ENCODE measurements at places on chromosomes 4 and X.
A peak's percentile ranks its signal among the peaks of the same experiment; 100 is the strongest.

DNA sequence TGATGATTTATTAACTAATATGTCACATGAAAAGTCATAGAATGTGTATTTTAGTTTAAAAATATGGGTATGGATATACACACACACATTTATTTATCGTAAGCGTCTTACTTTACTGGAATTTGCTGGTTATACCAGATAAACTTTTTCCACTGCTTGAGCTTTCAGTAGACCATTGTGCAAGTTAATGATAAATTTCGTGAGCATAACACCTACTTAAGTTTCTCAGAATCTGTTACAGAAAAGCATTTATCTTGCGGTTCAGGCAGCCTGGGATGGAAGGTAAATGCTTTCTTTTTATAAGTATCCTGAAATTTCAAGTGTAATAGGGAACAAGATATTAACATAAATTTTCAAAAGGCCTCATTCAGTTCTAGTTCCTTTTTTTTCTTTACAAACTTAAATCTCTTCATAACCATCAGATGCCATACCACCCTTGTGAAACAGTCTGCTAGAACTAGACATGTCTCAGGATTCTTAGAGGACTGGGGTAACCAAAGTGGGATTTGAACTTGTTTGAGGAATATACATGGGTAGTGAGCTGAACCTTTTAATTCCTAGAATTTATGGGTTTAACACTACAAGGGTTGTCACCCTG lies 27.7 kb downstream of the ATP7A start:
- DNase-seq: no peak

- DNase-seq: no peak
Measured at GRCh38 chr4:143148521-143148920, 36.2 kb upstream of the USP38 start.

DNA sequence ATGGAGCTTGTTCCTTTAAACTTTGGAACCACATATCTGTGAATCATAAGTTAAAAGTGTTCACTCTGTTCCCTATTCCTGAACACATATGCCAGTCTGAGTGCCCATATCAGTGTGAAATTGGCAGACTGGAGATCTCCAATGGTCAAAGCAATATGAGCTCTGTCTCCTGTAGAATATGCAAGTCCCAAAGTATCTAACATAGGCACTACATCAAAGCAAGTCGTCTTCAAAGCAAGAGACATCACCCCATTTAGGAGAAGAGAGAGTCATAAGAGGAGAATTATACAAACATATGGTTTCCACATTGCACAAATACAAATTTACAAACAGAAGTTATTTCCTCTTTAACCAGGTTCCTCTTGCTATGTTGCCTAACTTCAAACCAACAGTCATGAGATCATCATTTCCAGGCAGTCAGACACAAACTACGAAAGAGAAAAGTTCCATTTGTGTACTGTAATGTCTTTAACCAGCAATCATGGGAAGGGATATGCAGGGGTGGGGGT lies 9.9 kb upstream of the GK start:
- DNase-seq: no peak

DNA sequence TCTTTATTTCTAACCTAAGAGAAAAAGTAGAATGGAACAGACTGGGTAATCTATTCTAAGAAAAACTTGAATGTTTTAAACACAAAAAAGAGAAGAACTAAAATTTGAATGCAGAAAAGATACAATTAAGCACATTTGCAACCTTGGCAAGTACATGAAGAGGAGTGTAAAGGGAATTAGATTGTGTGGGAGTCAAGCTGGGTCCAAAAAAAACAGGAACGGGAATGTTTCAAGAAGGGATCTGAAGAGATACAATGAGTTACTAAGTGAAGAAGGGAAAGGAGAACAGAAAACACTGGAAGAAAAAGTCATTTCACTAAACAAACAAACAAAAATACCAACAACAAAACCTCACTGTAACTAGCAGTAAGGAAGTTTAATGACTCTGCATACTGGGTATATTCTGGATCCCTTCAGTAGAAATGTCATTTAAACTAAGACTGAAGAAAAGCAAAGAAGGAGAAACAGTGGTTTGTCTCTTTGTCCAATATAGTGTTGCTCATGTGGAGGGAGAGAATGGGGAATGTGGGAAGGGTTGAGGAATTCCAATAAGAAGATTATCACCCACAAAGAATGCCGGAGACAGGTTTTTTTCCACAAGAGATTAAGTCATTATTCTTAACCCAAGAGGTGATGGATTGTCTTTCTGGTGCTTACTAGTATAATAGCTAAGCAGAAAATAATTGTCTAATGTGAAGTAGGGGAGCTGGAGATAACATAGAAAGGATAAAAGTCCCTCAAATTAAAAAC lies 50.4 kb upstream of the PTPN13 start:
- peak; percentile 48 for DNase-seq

GRCh38 chr4:122990891-122991290 lies 68.5 kb upstream of the NUDT6 start:
- peak; percentile 66 for DNase-seq

DNA sequence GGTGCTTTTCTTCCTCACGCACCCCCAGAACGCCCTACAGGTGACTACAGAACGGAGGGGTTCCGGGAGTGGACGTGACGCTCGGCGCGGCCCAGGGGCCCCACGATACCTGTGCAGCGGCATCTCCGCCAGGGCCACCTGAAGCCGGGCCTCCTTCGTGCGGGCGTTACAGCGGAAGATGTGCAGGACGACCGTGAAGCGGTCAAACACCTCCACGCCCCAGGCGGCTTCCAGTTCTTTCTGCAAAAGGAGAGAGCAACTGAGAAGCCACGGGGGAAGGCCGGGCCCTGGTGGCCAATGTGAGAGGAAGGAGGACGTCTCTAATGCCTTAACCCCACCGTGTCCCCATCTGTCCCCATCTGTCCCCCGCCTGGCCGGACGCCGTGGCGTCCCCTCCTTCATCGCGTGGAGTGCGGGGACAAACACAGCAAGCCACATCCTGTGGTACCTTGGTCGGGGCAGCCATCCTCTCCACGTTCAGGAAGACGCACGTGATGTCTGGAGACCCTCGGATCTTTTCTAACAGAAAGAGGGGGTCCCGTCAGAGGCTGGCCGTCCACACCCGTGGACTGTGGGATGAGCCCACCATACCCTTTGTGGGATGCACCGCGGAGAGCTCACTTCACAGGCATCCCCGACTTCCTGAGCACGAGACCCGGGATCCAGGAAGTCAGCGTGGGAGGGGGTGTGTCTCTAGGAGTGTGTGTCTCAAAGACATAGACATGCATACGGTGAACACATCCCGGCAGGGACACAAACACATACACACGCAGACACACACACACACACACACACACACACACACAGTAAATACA lies 3.6 kb downstream of the GTPBP6 start:
- DNase-seq: no peak

GRCh38 chrX:128759745-128760144 lies 707.5 kb upstream of the ACTRT1 start:
- DNase-seq: no peak

DNA sequence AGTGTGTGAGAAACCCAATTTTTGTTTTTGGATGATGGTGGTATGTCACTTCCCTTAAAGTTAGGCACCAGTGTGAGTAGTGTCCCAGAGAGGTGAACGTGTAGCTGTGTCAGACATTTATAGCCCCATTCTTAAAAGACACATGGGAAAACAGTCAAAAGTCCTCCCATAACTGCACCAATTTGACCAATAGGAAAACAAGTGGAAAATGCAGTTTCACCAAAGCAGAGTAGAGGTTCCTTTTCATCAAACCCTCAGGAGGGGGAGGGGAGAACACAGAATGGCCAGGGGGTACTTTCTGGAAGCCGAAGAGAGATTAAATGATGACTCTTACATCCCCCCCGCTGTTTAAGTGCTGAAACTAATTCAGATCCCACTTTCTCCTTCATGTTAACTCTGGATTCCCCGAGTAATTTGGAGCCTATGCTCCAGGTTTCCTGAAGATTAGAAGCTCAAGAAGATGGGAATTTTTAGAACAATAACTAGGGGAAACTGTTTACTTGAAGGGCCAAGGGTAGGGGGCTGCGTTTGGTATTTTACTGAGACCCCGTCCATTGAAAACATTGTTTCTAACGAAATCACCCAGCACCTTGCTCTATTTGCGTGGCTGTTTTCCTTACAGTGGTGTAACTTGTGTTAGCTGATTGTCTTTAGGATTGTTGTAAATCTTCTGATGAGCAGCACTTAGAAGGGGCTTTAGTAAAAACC lies 2.1 kb upstream of the LEF1 start:
- DNase-seq: no peak

DNA sequence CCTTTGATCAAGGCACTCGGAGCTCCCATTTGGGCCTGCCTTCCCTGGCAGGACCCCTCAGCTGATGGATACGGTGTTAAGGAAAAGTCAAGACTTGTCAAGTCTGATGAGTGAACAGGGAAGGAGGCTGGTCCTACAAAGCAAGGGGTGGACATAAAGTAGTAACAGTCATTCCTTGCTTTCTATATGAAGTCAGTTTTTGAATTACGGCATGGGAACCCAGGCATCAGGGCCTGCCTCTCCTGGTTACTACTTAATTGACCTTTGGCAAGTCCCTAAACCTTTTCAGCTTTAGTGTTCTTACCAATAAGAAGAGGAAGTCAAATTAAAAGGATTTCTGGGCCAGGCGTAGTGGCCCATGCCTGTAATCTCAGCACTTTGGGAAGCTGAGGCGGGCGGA lies 7.0 kb downstream of the CHST7 start:
- no peak for DNase-seq

DNA sequence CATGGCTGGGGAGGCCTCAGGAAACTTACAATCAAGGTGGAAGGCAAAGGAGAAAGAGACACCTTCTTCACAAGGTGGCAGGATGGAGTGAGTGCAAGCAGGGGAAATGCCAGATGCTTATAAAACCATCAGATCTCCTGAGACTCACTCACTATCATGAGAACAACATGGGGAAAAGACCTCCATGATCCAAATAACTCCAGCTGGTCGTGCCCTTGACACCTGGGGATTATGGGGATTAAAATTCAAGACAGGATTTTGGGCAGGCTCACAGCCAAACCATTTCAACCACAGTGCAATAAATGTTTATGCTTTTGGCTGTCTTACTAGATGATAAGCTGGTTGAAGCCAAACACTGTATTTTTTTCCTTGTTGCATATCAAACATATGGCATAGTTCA lies 1112.4 kb downstream of the STIM2 start:
- DNase-seq: no peak

- DNase-seq: no peak
Measured at GRCh38 chrX:24839331-24839730, 145.6 kb downstream of the POLA1 start.

DNA sequence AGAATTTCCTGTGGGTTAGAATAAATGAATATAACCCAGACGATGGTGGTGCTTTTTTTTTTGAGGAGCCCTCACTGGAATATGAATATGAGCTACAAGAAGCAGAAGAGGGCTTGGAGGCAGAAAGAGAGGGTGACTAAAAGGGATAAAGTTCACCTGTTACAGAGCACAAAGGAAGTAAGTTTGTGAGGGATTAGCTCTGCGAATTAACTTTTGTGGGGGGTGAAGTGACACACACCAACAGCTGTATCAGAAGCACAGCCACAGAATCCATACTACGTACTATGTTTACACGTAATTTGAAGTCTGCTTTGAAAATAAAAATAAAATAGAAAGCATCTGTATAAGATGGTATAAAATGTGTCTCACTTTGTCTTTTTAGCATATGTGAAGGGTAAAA lies 963.6 kb upstream of the DIAPH2 start:
- DNase-seq: no peak

DNA sequence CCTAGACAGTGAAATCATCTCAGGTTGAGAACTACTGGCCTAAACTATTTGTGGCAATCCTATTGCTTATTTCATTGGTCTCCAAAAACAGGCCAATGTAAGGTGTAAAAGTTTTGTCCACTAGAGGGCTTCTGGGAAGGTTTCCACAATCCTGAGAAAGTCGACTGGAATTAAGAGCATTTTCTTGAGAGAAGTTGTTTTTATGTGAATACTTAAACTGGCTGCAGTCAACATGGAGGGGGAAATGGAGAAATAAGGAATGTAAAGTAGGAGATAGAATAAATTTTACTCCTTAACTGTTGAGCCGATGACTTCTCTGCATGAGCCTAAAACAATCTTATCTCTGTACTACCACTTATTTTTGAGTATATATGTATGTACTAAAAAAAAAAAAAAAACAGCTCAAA lies 11.0 kb upstream of the EIF4E start:
- peak; percentile 44 for DNase-seq

- no peak for DNase-seq
Measured at GRCh38 chrX:6446582-6446981, 88.3 kb downstream of the VCX3A start.

GRCh38 chr4:101599620-101600019 lies 190.9 kb upstream of the BANK1 start:
- no peak for DNase-seq

GRCh38 chrX:48466696-48467095 lies 3.4 kb downstream of the SLC38A5 start:
- no peak for DNase-seq

DNA sequence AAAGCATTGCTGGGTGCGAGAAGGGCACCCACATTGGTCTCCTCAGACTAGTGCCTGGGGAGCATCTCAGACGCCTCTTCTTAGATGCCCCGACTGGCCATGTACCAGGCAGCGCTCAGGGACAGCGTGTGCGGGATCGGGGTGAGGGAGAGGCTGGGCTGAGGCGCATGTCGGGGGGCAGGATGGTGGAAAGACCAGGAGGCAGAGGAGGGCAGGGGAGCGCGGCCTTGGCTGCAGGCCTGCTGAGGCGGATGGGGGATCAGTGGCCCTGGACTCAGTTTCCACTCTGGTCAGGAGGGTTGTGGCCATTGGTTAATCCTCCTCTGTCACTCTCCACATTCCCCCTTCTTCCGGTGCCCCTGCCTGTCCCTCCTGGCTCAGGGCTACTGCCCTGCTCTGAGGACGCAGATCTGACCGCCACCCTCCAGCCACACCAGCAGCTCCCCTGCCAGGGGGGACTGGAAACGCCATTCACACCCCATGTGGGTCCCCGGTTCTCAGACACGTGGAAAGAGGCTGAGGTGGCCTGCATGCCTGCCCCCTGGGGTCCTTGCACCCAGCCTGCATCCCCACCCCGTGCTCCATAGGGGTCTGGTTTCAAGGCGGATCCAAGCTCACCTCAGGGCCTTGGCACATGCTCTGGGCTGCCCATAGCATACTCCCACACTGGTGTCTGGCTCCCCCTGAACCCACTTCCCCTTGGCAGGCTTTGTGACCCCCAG lies 105.9 kb downstream of the CPZ start:
- DNase-seq: no peak

DNA sequence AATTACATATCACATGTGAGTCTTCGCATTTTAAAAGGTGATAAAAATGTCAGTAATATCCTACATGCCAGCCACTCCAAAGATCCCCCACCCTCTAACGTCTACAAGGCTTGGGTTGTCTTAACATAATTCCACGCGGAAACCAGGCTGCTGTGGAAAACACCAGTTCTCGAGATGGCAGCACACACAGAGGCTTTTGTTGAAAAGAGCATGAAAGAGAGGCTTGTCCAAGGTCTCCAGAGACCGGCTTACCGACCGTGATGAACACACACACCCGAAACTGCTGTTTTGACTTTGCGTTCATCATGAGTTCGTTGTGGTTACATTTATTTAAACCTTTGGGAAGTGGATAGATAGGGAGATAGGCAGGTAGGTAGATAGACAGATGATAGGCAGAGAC lies 87.9 kb downstream of the CRLF2 start:
- no peak for DNase-seq

- DNase-seq: no peak
Measured at GRCh38 chrX:10288373-10288975, 131.7 kb downstream of the CLCN4 start.
